ENCODE measurements at places on chromosomes 5 and 9.

- DNase-seq = no peak
Observed at GRCh38 chr9:137265496-137266161, 10.5 kb downstream of the NELFB start.

DNA sequence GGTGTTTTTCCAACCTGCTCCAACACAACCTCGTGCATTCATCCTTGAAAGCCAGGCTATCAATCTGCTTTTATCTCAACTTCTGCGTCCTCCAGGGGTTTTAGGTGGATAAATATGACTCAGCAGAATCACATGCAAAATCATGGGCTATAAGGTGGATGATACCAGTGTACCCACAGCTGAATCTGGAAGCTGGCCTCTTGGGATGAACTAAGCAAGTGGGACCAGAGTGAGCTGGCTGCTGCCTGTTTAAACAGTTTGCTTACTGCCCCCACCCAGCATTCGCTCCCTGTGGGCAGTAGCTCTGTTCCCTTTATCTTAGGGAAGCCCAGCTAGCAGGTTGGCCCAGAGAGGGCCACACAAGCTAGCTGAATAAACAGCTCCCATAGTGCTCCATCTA lies 194.0 kb downstream of the CRB2 start:
- no peak for DNase-seq

GRCh38 chr9:107214915-107215314 lies 68.2 kb upstream of the RAD23B start:
- no peak for DNase-seq

DNA sequence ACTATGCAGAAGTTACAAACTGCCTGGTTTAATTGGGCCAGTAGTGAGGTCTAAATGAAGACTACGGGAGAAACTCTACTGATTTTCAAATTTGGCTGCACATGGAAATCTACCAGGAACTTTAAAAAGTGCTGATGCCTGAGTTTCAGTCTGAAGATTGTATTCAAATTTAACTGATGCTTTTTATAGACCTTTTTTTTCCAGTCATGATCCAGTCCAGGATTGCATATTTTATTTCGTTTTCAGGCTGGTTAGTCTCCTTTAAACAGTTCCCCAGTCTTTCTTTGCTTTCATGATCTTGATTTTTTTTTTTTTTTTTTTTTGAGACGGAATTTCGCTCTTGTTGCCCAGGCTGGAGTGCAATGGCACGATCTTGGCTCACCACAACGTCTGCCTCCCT lies 23.7 kb upstream of the SPZ1 start:
- DNase-seq = no peak

Measured in SK-N-MC (cell line).